ENCODE measurements at places on chromosomes 7 and 10.

DNA sequence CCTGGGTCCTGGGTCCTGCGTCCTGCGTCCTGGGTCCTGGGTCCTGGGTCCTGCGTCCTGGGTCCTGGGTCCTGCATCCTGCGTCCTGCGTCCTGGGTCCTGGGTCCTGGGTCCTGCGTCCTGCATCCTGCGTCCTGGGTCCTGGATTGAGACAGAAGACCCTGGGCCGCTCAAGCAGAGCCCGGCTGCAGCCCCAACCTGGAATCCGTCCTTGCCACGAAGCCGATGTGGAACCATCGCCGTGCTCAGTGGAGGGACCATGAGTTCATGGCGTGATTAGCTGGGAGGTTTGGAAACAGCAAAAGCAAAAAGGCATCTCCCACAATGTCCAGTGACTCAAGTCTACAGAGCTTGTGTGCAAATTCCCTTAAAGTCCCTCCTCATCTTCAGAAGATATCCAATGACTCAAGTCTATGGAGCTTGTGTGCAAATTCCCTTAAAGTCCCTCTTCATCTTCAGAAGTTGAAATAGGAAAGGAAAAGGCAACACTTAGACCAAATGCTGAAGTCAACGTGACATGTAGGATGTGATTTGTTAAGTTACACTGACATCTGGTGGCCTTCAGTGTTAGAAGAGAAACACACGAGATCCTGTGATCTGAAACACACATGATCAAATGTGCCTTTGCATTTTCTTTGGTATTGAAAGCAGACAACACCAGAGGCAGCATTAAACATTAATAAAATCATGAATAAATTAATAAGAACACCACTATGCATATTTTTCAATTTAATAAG is 179.9 kb downstream of the PTPRN2 start:
- no peak for DNase-seq

- peak; percentile 63 for DNase-seq
These were observed at the start of gene KIF5B for GRCh38 chr10:32056136-32057035. TSS of gene KIF5B (minus strand) at chr10:32056425. CDS start at chr10:32055973, 452 bp downstream.

DNA sequence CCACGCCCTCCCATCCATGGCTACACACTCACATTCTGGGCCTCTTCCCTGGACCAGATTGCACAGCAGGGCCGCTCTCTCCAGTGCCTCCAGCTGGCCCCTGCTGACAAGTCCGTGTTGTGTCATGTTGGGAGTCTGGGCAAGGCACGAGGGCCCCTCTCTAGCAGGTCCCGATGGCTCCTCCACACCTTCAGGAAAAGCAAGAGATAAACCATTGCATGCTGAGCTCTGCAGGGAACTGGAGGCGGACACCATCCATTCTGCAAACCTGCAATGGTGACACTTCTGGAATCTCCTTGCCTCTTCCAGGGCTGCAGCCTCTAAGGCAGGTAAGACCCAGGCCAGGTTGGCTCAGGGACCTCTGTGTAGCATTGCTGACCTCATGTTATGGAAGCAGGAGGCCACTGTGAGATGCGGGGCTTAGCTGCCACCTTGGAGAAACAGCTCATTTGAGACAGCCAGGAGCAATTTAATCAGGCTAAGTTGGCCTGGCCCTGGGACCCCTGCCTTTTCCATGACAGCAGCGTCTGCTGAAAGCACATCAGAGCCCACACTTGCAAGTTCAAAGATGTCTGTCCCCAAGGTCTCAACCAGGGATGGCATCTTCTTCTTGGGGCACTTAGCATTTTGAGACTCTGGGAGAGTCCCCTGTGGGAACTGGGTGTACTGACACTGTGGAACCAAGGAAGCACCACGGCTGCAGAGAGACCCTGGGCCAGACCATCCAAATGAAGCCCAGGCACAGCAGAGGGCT is 34.2 kb upstream of the LEP start:
- DNase-seq, result no peak

DNA sequence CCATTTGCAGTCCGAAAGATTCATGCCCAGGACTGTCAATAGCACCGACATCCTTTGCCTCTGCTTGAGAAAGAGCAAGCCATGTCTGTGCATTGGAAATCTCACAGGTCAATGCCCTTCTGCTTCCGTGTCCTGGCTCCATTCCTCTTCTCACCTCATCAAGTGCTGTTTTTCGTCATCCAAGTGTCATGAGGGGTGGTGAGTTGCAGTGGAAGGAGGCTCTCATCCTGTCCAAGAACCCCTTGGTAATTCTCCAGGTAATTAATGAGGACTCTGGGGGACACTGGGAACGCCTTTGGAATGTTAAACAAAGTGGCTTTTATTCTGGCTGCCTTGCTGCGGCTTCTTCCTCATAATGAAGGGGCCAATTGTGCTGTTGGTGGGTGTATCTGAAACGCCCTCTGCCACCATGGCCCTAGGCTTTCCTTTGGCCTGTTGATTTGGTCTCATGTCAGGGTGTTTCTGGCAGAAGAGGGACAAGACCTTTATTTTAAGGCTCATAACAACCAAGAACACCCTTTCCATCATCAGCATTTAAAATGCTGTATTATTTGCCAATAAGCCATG is 57.7 kb downstream of the PPP1R3C start:
- DNase-seq, result no peak
